HCT116 (cell line): ENCODE measurements at places on chromosomes 5 and 9. TPM values are rescaled to one million over a fixed set of nuclear protein-coding genes. Genes with fewer than 3 reads are reported as not detected.
A peak's percentile ranks its signal among the peaks of the same experiment; 100 is the strongest.

DNA sequence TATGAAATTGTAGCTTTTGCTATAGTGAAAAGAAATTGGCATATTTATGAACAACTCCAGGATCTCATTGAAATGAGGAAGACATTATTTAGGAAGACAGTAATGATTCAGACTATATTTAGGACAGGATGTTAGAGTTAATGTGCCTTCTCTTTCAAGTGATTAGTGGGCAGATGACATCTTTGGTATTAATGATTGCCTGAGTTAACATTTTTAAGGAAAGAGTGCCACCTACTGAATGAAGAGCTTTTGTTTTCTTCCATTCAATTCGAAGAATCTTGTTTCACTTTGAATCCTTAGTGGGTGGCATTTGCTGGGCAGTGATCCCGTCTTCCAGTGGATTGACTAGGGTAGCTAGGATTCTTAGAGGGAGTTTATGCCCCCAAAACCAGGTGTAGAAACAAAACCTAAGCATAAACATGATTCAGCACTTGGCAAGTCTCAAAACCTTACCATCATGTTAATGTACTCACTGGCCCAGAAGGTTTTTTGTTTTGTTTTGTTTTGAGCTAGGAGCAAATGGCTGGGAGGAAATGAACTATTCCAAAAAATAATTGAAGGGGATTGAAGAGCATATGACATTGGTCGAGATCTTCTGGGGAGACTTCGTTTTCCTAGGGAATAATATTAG is 23.2 kb downstream of the MAP3K1 start:
- DNase-seq: no peak

DNA sequence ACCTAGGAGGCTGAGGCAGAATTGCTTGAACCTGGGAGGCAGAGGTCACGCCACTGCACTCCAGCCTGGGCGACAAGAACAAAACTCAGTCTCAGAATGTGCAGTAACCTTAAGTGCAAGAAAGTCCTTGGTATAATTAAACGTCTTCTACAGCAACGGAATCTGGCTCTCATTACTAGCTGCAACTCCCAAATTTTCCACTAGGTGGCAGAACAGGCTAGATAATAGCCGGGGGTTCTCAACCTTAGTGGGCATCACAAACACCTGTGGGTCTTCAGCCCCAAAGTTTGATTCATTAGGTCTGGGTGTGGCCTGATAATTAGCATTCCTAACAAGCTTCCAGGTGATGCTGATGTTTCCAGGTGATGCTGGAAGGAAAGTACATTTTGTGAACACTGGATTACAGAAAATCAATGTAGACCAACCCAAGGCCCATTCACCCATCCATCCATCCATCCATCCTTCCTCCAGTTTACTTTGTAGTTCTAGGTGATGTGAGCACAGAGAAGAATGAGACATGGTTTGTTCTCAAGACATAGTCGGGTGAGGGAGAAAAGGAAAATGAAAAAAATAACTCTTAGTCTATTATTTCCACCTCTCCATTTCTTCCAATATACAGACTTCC is 37.3 kb downstream of the FBXW2 start:
- DNase-seq: peak; percentile 24

CAMK4 gene
- 10.2 TPM for total RNA-seq

DIPK1B gene
- total RNA-seq: 15.6 TPM

EFCAB9 gene
- total RNA-seq: not detected

DNA sequence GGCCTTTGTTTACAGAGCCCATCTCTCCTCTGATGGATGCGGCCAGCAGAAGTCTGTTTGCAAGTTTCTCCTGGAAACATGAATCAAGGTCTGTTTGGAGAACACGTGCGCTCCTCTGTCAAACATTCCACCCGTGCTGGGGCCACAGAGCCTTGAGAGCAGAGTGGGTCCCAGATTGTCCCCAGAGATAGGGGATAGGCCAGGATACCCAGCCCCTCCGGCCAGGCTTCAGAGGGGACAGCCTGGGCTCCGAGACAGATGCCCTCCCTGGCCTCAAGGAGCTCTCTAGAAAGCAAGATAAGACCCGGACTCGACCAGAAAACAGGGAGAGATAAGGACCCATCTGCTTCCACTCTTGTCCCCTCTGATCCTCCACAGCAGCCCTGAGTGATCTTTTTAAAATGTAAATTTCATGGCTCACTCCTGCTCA is 40.4 kb upstream of the HAND1 start:
- no peak for DNase-seq

DNA sequence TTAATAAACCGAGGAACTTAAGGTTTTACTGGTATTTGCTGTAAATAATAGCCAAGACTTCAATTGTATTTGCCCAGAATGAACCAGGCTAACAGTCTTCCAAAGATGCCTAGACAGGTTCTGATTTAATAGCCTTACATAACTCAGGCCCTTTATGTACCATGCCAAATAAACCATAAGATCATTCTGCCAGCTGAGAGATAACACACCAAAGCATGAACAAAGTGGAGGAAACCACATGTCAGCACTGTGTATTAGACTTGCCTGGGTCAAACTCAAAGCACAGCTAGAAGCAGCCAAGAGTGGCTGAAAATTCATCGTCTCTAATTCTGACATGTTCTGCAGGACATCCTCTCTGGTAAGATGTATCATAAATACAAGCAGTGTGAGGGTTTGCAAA is 319.3 kb upstream of the ZNF608 start:
- no peak for DNase-seq

GRCh38 chr5:74877624-74878304 is 11.6 kb upstream of the FAM169A start:
- no peak for DNase-seq

DNA sequence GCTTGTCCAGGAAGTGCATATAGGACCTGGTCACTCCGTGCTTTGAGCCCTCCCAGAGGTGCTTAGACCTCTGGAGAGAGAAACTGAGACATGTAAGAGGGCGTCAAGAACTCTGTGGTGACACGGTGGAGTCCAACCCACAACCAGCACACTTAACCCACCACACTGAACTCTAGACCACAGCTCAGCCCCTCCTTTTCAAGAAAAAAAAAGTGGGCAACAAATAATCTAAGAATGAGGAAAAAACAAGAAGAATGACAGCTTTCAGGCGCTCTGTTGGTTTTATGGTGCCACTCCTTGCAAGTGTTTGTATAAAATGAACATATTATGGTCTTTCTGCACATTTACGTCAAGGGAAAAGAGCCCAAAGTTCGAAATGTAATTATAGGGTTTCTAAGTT is 50.2 kb upstream of the SNAPC3 start:
- DNase-seq: no peak

DNA sequence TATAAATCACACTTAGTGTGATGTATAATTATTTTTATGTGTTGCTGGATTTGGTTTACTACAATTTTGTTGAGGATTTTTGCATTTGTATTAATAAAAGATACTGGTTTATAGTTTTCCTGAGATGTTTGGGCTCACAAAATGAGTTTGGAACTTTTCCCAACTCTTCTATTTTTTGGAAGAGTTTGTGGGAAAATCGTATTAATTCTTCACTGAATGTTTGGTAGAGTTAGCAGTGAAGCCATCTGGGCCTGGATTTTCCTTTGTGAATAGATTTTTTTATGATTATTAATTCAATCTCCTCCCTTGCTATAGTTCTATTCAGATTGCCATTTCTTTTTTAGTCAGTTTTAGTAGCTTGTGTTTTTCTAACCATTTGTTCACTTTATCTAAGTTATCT is 201.7 kb upstream of the NFIL3 start:
- no peak for DNase-seq

PHF24 gene
- total RNA-seq: 0.47 TPM

LRRC19 gene
- not detected for total RNA-seq

GRCh38 chr9:136339173-136339957 is 12.0 kb downstream of the GPSM1 start:
- no peak for DNase-seq

- no peak for DNase-seq
Measured at GRCh38 chr5:123297866-123298265, 125.3 kb downstream of the CEP120 start.

GRCh38 chr9:111484572-111484894 is 350 bp upstream of the ECPAS start:
- DNase-seq: no peak

DNA sequence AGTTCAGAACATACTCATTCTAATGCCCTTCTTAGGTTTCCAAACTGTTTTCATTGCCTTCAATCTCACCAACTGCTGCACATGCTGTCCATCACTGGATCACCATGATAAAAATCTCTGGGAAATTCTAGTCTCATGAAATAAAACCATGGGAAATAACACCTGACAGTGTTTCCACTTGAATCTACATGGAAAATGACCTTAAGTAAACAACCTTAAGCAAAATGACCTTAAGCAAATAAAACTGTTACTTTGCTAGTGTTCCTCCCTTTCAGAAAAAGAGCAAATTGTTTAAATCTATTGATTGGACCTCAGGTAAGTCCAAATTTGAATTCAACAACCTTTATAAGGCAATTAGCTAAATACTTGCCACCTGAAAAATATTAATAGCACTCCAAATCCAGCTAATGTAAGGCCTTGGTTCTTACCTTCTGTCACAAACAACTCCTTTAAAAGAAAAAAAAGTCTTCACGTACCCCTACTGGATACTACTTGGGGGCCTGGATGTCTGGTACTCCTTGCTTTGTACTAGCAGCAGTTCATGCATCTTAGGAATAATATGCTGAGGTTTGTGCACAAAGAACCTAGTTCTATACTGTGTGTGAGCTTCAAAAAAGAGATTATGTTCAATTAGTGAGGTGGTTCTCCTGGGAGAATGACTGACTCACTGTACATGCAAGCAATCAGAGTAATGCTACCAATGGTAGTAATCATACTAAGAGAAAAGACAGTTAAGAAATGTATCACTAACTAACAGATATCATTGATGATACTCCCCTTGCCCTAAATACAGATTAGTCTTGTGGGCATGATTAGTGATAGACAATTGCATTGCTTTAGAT is 630.4 kb downstream of the PSAT1 start:
- DNase-seq: no peak

GRCh38 chr9:90287567-90288274 is 354.9 kb downstream of the DIRAS2 start:
- DNase-seq: no peak

MAMDC2 gene
- 1.2 TPM for total RNA-seq

DNA sequence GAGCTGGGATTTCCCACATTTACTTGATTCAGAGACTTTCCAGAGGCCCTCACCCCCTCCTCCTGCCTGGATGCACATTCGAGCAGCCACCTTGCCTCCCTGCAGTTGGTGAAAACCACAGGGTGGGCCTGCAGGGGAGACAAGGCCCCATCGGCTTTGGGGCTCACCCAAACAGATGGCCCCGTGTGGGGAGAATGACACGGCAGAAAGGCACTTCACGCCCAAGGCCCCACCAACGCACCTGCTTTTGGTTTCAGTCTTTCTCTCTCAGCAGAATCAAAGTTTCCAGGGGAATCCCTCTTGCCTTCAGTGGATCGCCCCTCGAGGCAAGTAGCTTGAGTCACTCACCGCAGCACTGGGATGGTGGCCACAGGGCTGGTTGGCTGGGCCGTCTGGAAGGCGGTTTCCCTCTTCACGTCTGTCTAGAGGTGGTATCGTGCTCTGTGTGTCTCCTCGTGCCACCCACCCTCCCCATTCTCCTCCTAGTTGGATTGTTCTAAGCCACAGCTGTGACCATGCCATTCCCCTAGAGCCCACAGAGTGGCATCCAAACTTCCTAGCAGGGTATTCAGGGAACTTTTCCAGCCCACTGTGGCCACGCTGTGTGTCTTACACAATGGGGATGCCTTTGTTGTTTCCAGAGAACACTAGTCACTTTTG is 31.8 kb downstream of the SEC61B start:
- DNase-seq: no peak

NFIB gene
- total RNA-seq: 6.6 TPM

GRCh38 chr5:141664733-141665461 is 13.7 kb upstream of the FCHSD1 start:
- peak; percentile 54 for DNase-seq

ITK gene
- total RNA-seq: 0.37 TPM

- no peak for DNase-seq
Measured at GRCh38 chr5:154278908-154279307, 88.4 kb downstream of the GALNT10 start.

C6 gene
- total RNA-seq: 0.37 TPM

DNA sequence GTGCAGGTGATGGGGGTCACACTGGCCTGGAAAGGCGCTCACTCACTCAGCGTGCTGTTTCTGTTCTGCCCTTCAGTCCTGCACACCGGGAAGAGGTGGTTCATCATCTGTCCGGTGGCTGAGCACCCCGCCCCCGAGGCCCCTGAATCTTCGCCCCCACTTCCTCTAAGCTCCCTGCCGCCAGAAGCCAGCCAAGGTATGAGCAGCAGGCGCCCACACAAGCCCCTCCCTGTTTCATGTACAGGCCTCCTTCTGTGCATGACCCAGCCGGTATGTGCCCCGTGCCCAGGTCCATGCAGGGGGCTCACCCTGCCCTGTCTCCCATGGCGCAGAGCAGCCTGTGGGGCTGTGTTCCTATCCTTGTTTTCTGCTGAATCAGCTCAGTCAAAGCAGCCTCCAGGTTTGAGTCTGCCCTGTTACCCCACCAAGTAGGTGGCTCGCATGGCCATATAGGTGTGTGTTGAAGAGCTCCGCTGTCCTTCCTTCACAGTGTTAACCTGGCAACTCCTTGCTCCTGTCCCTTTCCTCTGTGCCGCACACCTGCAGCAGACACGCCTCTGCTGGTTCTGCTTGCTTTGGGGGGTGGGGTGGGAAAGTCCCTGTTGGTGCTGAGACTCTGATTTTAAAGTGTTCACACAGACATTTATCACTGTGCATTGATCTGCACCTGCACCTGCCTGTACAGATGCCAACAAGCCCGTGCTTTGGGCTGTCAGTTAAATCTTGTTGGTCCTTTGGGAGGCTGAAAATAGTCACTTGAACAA is 84.8 kb downstream of the WNK2 start:
- no peak for DNase-seq

DNA sequence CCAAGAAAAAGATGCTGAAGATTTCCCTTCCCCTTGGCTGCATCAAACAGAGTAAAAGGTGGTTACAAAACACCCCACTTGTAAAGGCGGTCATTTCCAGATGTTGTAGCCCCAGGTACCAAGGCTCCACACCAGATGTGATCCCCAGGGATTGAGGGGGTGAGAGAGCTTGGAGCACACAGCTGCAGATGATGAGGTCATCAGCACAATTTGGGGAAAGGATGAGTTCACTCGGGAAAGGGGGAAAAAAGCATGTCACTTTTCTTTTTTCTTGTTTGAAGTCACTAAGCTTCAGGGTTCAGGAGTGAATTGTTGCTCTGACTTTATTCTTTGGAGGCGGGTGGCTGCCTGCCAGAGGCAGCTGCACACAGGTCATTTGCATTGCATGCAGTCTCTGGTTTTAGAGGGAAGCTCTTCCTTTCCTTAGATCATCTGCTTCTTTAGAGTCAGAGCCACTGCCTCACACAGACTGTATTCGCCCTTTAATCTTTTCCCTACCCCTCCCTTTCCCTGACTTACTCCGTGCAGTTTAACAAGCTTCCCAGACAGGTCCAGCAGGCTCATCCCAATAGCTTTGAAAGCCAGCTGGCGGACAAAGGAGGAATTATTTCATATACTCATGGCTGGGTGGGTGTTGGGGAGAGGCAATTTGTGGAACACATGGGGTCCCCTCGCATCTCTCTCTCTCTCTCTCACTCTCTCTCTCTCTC is 409.3 kb upstream of the SLC24A2 start:
- DNase-seq: no peak
